ENCODE measurements at places on chromosomes 2 and 18.

DNA sequence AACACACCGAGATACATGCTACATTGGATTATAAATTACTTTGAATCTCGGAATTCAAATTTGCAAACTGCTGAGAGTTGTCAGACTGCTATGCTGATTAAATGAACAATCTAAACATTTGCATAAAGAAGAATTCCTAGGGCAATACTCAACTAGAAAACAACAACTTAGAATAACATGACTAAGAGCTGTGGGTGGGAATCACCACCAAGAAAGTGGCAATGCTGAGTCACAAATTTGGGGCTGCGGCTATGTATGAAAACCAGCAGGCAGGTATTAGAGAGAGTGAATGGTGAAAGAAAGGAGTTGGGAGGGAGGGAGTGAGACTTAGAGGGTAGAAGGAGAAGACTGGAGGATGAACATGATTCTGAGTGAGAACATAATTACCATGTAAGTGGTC lies 559.5 kb downstream of the PIK3C3 start:
- no peak for DNase-seq

GRCh38 chr18:13305301-13305700 lies 86.7 kb downstream of the LDLRAD4 start:
- no peak for DNase-seq

GRCh38 chr2:230602562-230603230 lies 109.9 kb upstream of the CAB39 start:
- peak; percentile 66 for DNase-seq

- DNase-seq = no peak
Measured at GRCh38 chr18:66752733-66753132, 148.8 kb upstream of the CDH19 start.

GRCh38 chr2:26324903-26325302 lies 21.0 kb upstream of the SELENOI start:
- no peak for DNase-seq

GRCh38 chr2:105754011-105754410 lies 9.3 kb downstream of the NCK2 start:
- no peak for DNase-seq

DNA sequence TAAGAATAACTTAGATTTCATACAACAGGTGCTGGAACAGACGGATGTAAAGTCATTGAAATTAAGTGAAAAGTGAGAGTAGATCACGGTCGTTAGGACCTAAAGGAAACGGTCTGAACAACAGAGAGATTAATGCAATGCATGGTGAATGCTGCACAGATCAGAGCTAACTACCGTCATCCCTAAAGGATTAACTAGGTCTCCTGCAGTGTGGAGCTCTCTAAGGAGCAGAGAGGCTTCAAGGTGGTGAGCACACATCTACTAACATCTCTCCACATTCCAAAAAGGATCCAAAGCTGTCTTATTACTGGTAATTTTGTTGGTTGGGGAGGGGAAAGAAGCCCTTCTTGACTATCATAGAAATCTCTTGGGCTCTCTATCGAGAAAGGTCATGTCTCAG lies 75.3 kb downstream of the CABYR start:
- DNase-seq = no peak

GRCh38 chr2:197248623-197249022 lies 62.0 kb downstream of the ANKRD44 start:
- no peak for DNase-seq

- no peak for DNase-seq
Measured at GRCh38 chr2:48284621-48285212, 245.2 kb upstream of the STON1 start.

GRCh38 chr2:58268685-58269084 lies 27.6 kb upstream of the FANCL start:
- no peak for DNase-seq

GRCh38 chr2:231127480-231127879 lies 2.6 kb upstream of the HTR2B start:
- DNase-seq = no peak

GRCh38 chr18:55220523-55220922 lies 261.3 kb upstream of the CCDC68 start:
- peak; percentile 15 for DNase-seq

GRCh38 chr2:137287913-137288639 lies 522.7 kb downstream of the THSD7B start:
- no peak for DNase-seq

DNA sequence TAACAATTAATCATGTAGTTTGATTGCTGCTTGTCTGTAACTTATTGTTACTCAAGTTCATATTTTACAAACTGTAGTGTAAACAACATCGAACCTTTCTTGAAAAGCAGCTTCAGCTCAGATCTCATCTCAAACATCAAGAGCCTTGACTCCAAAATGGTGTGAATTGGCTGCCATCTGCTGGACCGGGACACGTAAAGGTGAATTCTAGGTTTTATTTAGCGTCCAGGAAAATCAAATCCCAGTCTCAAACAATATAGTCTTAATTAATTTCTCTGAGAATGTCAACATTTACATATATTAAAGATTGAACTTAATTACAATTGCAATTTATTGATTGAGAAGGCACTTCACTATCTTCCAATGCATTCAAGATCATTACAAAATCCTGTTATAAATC lies 453.0 kb downstream of the GALR1 start:
- DNase-seq = no peak

GRCh38 chr2:204112084-204112770 lies 175.7 kb downstream of the ICOS start:
- no peak for DNase-seq

GRCh38 chr2:13524492-13524891 lies 807.8 kb downstream of the TRIB2 start:
- peak; percentile 12 for DNase-seq

DNA sequence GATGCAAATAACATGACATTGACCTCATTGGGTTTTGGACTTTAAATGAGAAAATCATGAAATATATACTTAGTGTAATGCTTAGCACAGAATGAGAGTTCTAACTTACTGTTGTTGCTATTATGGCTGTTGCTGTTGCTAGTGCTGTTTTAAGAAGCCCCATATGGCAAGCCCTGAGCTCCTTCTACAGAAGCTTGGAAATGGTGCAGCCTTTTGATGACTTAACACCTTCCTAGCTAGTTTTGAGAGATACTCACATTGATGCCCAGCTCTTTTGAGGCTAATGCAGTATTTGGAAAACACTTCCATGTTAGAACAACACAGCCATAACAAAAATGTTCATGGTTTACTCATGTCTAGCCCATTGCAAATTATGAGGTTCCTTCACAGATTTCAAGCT lies 30.9 kb downstream of the OSR1 start:
- no peak for DNase-seq

DNA sequence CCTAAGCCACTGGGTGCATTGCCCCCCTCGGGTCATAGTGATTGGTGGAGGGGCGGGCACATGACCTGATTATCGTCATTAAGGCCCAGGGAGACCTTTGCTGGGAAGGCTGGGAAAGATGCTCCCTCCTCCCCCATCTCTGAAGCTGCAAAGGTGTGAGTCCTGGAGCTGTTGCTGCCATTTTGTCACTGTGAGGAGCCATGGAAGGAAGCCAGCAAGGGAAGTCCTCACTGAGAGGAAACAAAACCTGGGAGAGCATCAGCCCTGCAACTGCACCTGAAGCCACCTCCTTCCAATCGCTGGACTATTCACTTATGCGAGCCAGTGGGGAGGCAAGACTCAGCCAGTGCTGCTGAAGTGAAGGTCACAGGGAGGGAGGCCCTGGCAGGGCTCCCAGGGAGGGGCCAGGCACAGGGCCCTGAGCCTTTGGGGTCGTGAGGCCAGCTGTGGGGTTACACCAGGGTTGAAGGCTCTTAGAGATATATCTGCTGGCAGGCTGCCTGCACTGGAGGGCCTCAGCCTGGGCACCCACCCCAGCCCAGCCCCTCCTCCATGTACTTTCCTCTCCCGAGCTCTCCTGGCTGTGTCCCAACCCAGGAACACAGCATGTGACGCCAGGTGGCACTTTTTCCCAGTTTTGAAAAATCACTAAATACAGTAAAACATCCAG lies 10.7 kb upstream of the FAHD2A start:
- no peak for DNase-seq

DNA sequence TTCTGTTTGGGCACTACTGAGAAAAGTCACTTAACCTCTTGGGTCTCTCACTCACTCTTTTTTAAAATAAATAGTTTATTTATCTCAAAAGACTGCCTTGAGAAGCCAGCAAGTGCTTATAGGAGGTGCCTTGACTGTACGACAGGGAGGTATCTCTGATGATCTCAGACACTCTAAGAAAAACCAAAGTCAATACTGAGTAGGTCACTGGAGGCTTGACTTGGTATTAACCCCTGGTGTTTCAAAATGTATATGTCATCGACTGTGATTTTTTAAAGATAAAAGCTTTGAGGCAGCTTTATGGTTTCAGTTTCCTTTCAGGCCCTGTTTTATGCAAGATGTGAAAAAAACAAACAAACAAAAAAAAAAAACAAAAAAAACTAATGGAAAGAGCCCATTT lies 33.7 kb downstream of the MREG start:
- peak; percentile 80 for DNase-seq

DNA sequence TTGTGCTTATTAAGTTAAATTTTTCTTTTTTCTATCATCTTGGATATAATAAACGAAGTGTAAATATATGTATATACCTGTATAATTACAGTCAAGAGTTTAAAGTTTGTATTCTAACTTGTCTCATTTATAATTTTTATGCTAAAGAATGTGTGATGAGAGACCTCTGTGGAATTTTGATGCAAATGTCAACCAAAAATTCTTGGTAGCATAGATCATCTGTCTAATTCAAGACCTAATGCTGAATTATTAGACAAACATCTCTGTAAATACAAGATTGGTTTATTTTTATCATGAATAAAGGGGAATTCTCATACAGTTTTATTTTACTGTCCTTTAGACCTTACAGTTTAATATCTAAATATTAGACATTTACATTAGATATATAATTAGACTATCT lies 149.2 kb upstream of the VWC2L start:
- DNase-seq = no peak

DNA sequence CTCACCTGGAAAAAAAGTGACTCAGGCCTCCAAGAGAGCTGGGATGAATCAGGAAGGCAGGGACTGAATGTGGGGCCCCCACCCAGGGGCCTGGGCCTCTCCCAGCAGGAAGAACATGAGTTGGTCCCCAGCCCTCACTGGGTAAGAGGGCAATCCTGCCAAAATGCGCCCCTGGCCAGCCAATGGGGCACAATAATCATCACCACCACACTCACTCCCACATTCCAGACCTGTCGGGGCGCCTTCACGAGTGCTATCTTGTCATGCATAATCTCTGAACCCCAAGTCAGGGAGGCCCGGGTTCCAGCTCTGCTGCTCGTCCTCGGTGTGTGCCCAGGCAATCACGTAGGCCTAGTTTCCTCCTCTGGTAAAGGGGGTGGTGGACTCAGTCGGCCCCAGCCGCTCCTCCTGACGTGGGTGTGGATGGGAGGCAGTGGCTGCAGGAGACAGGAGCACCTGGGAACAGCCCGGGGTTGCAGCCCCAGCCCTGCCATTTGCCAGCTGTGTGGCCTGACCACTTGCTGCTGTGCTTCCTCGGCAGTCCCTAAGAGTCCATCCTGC lies 115.1 kb downstream of the CYP26B1 start:
- peak; percentile 17 for DNase-seq

GRCh38 chr18:37741032-37741623 lies 175.5 kb upstream of the CELF4 start:
- DNase-seq = no peak

DNA sequence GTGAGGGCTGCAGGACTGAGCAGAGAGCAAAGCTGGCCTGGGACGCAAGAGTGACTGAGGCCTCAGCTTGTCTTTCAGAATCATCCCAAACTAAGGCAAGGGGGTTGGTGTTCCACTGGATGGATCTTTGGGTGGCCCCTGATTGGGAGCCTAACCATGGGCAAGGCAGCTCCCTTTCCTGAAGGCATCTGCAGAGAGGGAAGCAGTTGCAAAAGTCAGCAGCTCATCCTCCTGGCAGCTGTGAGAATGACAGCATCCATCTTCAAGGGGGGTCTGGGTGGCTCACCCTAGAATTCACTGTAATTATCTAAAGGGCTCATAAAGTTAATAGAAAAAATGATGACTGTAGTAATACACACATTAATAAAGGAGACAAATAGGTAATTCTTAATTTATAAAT lies 46.5 kb upstream of the RAB31 start:
- no peak for DNase-seq

GRCh38 chr18:23958036-23958435 lies 56.5 kb upstream of the TTC39C start:
- DNase-seq = no peak

DNA sequence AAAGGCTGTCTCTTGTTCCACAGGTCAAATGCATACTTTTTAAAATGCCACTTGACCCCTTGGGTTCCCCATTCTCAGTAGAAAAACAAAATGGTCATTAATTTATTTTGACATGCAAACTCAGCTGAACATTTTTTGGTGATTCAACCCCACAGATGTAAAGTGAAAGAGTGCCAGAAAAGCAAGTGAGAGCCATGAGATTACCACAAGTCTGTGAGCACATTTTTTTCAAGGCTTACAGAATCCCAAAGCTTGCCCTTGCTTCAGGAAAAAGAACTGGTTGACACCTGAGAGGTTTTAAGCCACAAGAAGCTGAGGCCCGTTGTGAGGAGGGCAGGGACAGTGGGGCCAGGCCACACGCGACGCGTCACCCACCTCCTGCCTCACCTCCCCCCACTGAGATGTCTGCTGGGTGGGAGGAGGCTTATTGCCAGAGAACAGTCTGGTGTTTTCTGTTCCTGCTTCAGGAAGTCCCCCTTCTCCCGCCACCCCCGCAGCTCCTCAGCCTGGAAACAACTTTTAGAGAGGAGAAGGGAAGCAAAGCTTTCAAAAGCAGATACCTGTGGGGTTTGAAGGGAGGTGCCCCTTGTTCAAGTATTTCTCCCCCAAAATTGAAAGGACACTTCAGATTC lies 70.4 kb upstream of the CYP1B1 start:
- peak; percentile 49 for DNase-seq

DNA sequence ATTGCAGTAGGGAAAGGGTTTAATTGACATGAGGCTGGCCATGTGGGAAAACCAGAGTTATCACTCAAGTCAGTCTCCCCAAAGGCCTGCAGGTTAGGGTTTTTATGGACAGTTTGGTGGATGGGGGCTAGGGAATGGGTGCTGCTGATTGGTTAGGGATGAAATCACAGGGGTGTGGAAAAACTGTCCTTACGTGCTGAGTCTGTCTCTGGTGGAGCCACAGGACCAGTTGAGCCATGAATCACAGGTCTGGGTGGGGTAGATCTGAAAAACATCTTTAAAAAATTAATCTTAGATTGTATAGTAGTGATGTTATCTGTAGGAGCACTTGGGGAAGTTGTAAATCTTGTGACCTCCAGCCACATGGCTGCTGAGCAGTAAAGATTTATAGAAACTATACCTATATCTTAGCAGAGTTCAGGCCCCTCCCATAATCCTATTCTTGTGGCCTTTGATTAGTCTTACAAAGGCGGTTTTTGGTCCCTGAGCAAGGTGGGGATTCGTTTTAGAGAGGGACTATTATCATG lies 139.6 kb downstream of the COMMD1 start:
- DNase-seq = no peak

DNA sequence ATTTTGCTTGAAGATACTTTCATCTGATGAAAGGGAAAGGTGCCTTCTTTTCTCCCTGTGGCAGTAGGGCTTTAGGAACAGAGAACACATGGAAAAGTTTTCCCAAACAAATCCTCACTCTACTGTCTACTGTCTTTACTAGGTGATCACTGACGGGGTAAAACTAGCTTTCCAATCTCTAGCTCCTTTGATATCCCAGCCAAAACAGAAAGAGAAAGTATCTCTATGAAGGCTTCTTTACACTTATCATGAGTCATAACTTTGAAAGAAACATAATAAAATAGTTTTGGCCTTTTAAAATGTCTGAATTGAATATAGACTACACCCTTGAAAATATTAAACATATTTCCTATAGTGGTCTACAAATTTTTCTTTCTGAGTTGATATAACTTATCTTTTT lies 214.5 kb downstream of the DSEL start:
- no peak for DNase-seq

Measured in GM13976 (cell line).